Stimulated activated CD4-positive, alpha-beta T cell treated with anti-CD3 and anti-CD28 coated beads, Interleukin-2, amount 100 ng/mL, for 48 hours (primary cell): ENCODE measurements at places on chromosomes 4 and X.
A peak's percentile ranks its signal among the peaks of the same experiment; 100 is the strongest.

- DNase-seq = no peak
These were observed 691.5 kb downstream of the KCTD8 start for GRCh38 chr4:43757147-43757546.

- DNase-seq = no peak
These were observed 37.9 kb downstream of the RELL1 start for GRCh38 chr4:37648084-37648817.

DNA sequence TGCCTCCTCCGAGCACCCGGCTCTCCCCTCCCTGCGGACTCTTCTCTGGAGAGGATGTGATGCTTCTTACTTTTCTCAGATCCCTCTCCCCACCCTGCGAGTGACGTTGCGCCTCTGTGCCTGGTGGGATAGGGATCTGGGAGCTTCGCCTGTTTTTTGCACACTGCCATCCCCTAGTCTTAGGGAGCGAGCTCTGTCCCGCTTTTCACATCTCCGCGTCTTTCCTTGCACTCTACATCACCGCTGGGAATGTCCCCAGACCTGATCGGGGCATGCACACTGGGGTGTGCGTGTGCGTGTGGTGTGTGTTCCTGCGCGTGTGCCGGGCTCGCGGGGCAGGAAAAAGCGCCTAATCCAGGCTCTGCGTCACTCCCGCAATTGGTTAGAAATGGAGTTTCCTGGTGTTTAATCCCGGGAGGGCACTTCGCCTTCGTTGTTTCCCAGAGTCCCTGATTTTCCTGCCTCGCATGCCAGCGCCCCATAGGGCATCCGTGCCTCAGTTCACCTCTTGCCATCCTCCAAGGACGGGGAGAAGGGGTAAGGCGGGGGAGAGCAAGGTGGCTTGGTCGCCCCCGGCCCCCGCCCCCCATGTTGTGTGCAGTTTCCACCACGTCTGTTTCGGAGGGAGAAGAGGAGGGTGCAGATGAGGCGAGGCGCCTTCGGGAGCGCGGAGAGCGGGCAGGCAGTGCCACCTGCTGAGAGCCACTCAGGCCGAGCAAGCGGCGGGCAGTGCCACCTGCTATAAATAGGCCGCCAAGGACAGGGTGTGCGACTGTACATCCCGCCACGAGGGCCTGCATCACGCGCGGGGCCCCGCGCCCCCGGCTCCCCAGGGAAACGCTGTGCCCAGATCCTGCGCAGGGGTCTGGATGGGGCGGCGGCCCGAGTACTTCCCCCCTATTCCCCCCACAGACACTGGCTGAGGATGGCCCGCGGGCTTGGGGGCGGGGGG lies 759 bp upstream of the TBC1D1 start:
- DNase-seq = peak; percentile 23

GRCh38 chr4:1382776-1383727 lies 23.2 kb downstream of the NKX1-1 start:
- no peak for DNase-seq

DNA sequence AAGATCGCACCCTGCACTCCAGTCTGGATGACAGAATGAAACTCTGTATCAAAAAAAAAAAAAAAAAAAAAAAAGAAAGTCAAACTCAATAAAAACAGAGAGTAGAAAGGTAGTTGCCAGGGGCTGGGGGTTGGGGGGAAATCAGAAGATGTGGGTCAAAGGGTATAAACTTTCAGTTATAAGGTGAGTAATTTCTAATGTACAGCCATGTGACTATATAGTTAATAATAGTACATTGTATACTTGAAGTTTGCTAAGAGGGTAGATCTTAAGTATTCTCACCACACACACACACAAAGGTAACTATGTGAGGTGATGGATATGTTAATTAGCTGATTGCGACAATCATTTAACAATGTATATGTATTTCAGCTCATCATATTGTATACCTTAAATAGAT lies 11.5 kb downstream of the HERC6 start:
- no peak for DNase-seq

DNA sequence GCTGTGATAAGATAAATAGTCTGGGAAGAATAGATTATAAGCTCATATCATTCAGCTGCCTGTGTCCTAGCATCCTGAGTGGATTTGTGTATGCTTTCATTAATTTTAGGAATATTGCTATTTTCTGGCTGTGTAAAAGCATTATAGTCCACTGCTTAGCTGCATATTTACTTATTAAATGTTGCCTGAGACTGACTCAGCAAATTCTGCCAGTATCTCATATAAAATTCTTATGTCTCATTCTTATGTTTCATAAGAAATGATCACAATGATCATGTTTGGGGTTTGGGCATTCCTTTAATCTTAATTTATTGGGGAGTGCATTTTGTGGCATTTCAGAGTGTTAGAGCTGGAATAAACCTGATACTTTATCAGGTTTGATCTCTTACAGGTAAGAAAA lies 34.9 kb downstream of the RASSF6 start:
- no peak for DNase-seq

DNA sequence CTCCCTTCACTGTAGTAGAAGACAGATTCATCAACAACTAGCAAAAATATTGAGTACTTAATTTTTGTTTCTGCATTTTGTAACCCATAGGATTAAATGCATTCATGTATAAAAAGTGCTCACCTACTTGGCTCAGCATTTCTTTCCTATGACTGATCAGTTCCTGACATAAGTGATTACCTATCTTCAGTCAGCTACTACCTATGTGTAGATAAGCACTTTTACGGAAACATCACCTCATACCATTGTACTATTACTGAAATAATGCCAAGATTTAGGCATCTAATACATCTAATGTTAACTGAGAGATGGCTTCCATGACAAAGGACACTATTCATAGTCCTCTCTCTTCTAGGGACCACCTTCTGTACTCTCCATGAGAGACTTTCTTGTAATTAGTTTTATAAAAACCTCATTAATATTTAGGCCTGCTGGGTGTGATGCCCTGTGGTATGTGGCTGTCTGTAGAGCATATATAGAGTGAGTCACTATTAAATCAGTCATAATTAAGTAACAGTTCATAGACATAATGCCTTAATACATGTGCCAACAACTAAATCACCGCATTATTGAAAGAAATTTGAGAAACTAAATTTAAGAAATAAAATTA lies 147.0 kb downstream of the PDGFC start:
- DNase-seq = no peak

GRCh38 chr4:8341691-8342090 lies 72.1 kb downstream of the HTRA3 start:
- DNase-seq = no peak

- DNase-seq = no peak
These were observed 98.5 kb upstream of the ETNPPL start for GRCh38 chr4:108861334-108861733.

DNA sequence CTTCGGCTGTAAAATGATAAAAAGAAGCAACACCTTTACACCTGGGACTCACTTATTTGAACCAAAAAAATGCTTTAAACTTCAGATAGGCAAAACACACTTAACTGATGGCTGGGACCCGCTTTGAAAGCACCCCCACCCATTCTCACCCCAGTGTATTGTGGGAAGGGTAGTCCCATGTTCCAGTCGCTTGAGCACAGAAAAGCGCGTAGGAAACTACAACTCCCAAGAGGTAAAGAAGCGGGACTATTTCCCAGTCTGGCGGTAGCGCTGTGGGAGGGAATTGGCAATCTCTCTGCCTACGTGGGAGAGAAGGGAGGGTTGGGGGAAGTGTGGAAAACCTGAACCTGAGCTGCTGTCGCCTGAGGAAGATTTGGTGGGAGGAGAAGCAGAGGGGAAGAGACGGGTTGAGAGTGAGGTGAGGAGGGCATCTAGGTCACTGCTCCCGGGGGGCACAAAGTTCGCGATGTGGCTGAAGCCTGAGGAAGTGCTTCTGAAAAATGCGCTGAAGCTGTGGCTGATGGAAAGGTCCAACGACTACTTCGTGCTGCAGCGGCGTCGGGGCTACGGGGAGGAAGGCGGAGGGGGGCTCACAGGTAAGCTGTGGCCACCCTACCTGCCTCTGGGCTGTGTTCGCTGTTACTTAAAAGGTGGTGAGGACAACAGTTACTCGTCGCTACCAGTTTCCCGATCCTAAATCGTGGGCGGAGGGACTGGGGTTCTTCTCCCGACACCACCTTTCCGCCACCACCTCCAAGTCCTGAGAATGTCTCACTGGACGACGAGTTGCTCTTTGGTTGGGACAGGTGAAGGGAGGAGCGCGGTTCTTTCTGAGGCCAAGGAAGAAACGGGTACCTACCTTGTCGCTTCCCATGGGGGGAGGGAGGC lies at the start of gene TBC1D8B:
TBC1D8B (plus strand) TSS at position 286 of the 888 bp plus-strand sequence; CDS start at position 467, 181 bp downstream.
- DNase-seq = no peak

DNA sequence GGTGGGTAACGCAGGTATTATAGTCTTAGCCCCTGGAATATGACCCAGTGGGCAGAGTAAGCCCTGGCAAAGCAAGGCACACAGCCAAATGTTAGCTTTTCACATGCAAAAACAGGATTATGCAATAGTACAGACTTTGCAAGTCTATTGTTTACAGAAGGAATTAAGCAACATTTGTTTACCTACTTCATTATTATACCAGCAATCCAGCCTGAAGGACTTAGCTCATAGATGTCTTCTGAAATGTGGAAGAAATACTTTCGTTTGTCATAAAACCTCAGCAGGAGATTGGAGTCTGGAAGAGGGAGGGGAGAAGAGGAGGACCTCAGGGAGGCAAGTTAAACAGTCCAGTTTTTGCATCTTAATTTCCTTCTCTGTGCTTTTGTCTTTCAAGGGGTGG lies 226.7 kb upstream of the CENPE start:
- DNase-seq = no peak

DNA sequence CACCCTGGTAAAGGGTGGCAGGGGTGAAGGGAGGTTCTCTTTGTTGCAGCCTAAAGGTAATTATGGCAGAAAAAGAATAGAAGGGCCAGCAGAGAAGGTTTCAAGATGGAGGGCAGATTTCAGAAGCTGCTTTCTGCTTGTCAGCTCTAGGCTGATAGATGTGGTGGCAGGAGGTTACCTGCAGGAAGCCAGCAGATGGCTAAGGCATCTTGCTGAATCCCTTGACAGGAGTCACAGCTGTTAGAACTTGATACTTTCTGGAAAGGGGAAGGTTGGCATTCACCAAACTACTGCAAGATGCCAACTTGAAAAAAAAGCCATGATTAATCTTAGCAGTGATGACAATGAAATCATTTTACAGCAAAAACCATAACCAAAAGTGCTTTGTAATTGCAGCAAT lies 69.5 kb upstream of the CBLL2 start:
- DNase-seq = no peak

DNA sequence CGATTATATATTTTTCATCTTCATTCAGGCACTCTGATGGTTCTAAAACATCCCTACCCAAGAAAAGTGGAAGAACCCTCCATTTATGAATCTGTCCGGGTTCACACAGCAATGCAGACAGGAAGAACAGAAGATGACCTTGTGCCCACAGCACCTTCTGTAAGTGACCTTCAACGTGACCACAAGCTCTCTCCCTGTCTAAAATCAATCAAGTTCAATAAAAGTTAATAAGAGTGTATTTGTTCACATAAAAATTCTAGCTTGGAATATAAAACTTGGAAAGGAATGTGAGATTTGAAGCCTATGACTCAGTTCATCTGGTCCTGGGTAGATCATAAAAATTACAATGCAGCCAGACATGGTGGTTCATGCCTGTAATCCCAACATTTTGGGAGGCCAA lies 36.6 kb downstream of the DAPP1 start:
- no peak for DNase-seq

GRCh38 chr4:53717064-53717549 lies 125.8 kb upstream of the LNX1 start:
- no peak for DNase-seq

GRCh38 chr4:6960628-6961412 lies 51.2 kb downstream of the TBC1D14 start:
- DNase-seq = no peak

- DNase-seq = no peak
These were observed 56.7 kb upstream of the HGFAC start for GRCh38 chr4:3384771-3385710.

DNA sequence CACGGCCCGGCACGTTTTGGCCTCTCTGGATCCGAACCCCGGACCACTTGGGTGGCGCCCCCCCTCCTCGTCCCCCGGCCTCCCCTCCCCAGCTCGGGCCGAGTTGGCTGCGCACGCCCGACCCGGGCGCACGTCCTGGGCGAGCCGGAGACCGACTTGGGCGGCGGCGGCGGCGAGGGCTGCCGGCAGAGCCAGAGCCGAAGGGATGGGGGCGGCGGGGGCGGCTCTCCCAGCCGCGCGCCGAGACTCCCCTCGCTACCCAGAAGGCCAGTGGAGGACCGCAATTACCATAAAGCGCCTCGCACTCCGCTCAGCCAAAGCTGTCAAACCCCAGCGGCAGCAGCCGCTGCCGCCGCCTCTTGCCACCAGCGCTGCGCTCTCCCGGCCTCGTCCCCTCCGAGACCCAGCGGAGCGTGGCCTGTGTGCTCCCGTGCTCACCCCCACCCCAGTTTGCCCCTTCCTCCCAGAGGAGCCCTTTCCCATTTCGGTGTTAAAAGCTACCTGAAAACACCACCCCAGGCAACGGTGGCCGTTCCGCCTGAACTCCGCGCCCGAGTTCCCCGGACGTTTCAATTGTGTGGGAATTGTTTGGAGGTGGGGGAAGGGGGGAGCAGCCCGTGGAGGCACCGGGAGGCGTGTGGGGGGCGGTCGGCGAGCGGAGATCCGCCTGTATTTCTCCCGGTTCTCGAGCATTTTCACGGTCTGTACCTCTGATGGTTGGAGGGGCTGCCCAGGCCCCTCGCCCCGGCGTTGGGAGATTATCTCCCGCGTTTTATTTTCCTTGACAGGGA lies 701 bp upstream of the BCOR start:
- no peak for DNase-seq

GRCh38 chrX:18885328-18886004 lies 98.4 kb downstream of the PHKA2 start:
- DNase-seq = no peak

DNA sequence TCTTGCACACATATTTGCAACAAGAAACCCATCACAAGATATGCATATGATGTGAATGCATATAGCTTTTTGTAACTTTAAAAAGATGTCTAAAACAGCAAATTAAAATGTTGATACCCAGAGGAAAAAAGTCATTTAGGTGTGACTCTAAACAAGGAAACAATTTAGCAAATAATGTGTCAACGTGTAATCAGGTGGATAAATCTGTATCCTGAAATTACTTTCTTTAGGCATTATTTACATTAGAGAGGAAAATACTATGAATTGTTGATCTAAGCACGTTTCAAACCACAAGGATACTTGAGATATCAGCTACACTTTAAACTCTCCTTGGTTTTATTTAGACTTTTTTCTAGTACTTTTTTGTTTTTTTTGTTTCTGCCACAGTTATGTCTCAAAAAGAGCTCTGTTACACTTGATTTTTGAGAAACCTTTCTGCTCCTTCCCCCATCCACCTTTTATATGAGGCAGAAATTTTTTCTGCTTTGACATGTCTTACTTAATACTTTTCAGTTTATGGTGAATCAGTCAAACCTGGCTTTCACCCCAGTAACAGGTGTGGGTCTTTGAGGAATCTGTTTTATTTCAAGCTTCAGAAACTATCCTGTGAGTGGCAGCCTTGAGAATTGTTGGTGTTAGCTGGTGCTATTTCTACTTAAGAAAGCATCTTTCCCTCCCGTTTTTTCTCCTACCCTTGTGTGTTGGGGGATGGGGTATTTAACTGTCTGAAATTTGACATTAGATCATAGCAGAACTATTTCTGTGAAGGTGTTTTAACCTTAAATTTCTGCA lies 1.9 kb downstream of the NPNT start:
- DNase-seq = no peak

GRCh38 chr4:10897076-10897475 lies 212.5 kb upstream of the CLNK start:
- DNase-seq = no peak
